ENCODE measurements at places on chromosomes 2 and 18. TPM values are rescaled to one million over a fixed set of nuclear protein-coding genes. Genes with fewer than 3 reads are reported as not detected.

GRCh38 chr18:58263055-58263957 lies 219.3 kb downstream of the NEDD4L start:
- no peak overlapping the region for H3K4me3 ChIP-seq
- no peak for DNase-seq
- H3K36me3 ChIP-seq, result no peaks in the 10 kb centered on the region
- peak overlapping the region; percentile 59 for H3K27ac ChIP-seq

Gene LAMA1
- 4.7 TPM for total RNA-seq

Gene EMILIN1
- 161 TPM for total RNA-seq

Gene GKN2
- total RNA-seq, result 181 TPM

GRCh38 chr2:25606892-25607291 lies 66.5 kb downstream of the DTNB start:
- no peaks in the 10 kb centered on the region for H3K36me3 ChIP-seq
- H3K4me3 ChIP-seq, result no peak overlapping the region
- DNase-seq, result no peak
- no peak overlapping the region for H3K27ac ChIP-seq

Gene TCF7L1
- total RNA-seq, result 17.7 TPM

- DNase-seq, result no peak
- H3K27me3 ChIP-seq, result no peaks in the 10 kb centered on the region
- no peak overlapping the region for H3K4me3 ChIP-seq
- H3K4me1 ChIP-seq, result no peaks in the 10 kb centered on the region
Observed at GRCh38 chr2:213315168-213315876, 31.1 kb downstream of the SPAG16 start.

DNA sequence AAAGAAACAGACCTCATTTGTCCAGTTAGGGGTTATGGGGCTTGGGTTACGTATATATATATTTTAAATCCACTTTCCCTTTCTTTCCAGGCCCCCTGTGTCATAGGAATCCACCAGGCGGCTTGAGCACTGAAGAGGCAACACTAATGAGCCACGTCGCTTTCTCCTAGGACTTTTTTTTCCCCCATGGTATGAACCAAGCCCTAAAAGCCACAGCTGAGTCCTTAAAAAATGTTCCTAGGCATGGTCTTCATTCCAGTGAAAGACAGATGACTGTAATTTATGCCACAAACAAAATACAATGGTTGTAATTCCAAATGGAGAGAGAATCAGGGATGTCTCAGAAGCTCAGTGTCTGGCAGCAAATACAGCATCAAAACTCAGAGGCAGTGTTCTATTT lies 146.8 kb downstream of the EPHA4 start:
- no peaks in the 10 kb centered on the region for H3K27me3 ChIP-seq
- H3K4me1 ChIP-seq, result no peaks in the 10 kb centered on the region
- H3K27ac ChIP-seq, result no peak overlapping the region

DNA sequence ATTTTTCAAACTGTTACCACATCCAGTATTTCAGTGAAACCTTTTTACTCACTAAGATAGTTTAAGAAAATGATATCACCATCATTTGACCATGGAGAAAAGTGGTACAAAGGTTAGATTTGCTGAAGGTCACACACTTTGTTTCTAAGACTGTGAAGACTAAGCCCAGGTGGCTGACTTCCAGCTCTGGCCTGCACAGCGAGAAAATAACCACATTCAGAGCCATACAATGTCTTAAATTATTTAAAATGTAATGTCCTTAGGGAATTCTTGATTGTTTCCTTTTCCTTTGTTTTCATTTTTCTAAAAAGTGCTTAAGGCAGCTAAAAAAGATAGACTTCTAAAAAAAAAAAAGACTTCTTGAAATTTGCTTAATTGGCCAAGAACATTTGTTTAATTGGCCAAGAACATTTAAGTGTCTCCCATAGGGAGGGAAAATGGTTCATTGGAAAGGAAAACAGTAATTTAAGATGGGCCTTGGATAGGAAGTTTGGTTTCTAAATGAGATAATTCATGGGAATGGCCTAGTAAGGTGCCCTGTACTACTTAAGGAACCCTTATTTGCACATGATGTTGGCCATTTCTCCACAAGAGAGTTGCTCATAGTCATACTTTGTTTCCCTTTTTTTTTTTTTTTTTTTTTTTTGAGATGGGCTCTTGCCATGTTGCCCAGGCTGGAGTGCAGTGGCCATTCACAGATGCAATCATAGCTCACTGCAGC lies 45.2 kb downstream of the CYP1B1 start:
- H3K4me1 ChIP-seq, result no peaks in the 10 kb centered on the region
- H3K27ac ChIP-seq, result no peak overlapping the region
- peaks cover 11% of the 10 kb centered on the region for H3K27me3 ChIP-seq
- no peak for DNase-seq
- H3K4me3 ChIP-seq, result no peak overlapping the region

Gene MC5R
- not detected for total RNA-seq

DNA sequence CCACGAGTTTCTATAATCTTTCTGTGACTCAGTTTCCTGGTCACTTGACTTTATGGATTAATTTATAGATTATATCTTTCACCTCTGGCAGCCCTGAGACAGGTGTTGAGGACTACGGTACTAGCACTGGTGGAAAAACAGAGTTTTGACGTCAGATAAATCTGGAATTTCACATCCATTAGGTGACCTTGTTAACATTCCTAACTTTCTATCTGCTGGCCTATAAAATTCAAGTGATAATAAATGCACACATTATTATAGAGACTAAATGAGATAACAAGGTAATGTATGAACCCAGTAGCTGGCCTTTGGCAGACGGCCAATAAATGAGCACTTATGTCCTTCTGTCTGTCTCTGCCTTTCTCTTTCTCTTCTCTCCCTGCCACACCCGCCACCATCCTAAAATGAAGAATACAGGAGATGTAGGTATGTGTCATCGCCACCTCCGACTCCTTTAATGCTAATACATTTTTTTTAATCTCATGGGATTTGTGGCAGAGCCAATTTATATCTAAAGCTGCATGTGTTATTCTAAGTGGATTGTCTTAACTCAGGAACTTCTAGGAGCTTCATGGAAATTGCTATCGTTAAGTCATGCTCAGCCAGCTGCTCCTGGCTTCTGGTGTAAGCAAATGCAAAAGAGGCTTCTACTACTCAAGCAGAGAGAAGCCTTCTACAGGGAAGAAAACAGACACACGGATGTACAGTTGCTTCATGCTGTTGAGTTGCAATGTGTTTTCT lies 2.3 kb downstream of the TM4SF20 start:
- no peak overlapping the region for H3K4me3 ChIP-seq
- H3K4me1 ChIP-seq, result peaks cover 5% of the 10 kb centered on the region
- no peak for DNase-seq
- no peaks in the 10 kb centered on the region for H3K27me3 ChIP-seq

- DNase-seq, result no peak
- H3K4me3 ChIP-seq, result no peak overlapping the region
- H3K4me1 ChIP-seq, result peaks cover 5% of the 10 kb centered on the region
- no peaks in the 10 kb centered on the region for H3K27me3 ChIP-seq
- no peaks in the 10 kb centered on the region for H3K36me3 ChIP-seq
- no peak overlapping the region for H3K27ac ChIP-seq
Observed at GRCh38 chr18:63197246-63197869, 122.2 kb downstream of the BCL2 start.

- H3K4me1 ChIP-seq, result no peaks in the 10 kb centered on the region
- H3K36me3 ChIP-seq, result no peaks in the 10 kb centered on the region
- DNase-seq, result no peak
- H3K4me3 ChIP-seq, result no peak overlapping the region
Observed at GRCh38 chr2:58054264-58054663, 7.7 kb downstream of the VRK2 start.

- H3K27me3 ChIP-seq, result no peaks in the 10 kb centered on the region
- no peaks in the 10 kb centered on the region for H3K4me1 ChIP-seq
- no peak for DNase-seq
- no peaks in the 10 kb centered on the region for H3K36me3 ChIP-seq
- H3K27ac ChIP-seq, result no peak overlapping the region
Observed at GRCh38 chr2:28702878-28703277, 48.8 kb upstream of the PPP1CB start.

DNA sequence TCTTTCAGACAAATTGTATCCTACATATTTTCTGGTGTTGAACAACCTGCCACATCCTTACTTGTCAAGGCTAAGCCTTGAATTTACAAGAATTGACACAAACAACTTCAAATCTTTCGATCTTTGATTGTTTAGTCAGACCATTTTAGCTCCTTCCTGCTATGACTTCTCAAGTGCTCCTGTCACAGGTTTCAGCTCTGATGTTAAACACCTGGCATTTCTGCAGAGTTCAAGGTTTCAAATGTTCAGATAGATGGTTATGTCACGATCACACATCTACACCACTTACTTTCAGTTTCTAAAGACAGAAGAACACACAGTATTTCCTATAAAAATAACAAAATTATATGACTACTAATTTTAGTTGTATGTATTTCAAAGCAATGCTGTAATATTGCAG lies 84.0 kb downstream of the RND3 start:
- no peaks in the 10 kb centered on the region for H3K27me3 ChIP-seq
- no peak overlapping the region for H3K27ac ChIP-seq
- no peak overlapping the region for H3K4me3 ChIP-seq
- H3K36me3 ChIP-seq, result no peaks in the 10 kb centered on the region
- no peak for DNase-seq
- no peaks in the 10 kb centered on the region for H3K4me1 ChIP-seq

GRCh38 chr2:190649035-190649797 lies at the start of gene NAB1:
NAB1 (plus strand) TSS chr2:190649083; CDS start chr2:190659177, 10,094 bp downstream.
- H3K27me3 ChIP-seq, result no peaks in the 10 kb centered on the region
- peak within 1 kb of the TSS; percentile 83 for H3K4me3 ChIP-seq
- H3K27ac ChIP-seq, result peak within 1 kb of the TSS; percentile 93
- peaks cover 54% of the 10 kb centered on the region for H3K4me1 ChIP-seq
- peak; percentile 71 for DNase-seq

Gene UGT1A9
- not detected for total RNA-seq

Gene TRAF3IP1
- total RNA-seq, result 21.2 TPM
